Nucleus accumbens (tissue), 56 donors: ENCODE measurements at places on chromosomes 7 and 10.

DNA sequence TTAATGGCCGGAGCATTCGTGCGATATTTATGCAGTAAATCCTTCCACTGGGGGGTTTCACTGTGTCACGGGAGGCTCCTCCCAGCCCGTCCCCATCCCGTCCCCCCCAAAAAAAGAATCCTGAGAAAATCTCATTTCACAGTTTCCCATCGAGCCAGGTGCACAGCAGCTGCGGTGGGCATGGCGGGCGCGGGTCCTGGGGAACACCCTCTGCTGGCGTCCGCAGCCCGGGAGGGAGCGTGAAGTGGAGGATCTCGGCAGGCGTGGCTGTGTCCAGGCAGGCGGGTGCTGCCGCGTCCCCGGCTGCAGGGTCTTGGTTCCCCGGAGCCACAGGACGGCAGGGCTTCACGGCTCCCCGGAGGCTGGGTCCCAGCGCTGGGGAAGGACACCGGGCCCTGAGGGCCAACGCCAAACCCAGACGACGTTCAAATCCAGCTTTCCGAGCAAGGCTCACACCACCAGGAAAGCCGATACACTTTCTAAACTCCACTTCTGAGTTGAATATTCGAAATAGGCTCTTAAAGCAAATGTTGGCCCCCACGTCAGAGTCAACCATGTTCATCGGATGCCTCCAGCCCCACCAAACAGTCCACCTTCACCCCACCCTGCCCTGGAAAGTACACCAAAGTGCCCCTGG is 55.7 kb downstream of the PDGFA start:
- DNase-seq, result no peak

GRCh38 chr7:13055732-13056368 is 368.4 kb downstream of the ARL4A start:
- DNase-seq, result no peak

DNA sequence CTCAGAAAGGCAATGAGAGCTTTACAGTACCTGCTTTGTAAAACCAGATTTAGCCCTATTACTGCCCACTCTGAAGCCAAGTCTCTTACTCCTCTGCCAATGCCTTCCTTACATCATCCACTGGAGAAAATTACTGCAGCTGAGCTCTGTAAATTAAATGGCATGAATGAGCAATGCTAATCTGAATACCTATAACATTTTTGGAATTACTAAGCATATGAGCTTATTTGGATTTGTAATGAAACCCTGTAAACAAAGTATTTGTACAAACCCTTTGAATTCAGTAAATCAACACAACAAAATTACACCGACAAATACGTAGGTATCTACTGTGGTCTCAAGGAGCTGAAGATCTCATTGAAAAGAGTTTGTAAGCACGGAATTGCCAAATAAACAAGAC is 12.1 kb upstream of the CCNY start:
- no peak for DNase-seq

DNA sequence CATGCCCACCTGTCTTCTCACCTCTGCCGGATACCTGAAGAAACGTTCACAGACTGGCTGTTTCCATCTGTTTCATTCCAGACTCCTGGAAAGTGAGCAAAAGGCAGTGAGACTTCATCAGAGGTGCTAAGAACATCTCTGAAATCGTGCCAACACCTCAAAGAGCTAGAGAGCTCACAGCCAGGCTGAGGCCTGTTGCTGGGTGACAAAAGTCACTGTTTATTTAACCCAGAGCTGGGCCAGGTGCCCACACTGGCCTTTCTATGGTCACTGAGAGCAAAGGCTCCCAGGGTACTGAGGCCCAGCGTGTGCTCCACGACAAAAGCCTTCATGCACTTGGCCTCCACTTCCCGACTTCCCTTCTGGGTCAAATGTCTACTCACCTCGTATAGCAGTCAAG is 3.7 kb upstream of the NANOS1 start:
- no peak for DNase-seq

- no peak for DNase-seq
These were observed 165.6 kb downstream of the DPP6 start for GRCh38 chr7:154217688-154218340.

- DNase-seq, result no peak
These were observed 60.1 kb downstream of the CFAP46 start for GRCh38 chr10:132882069-132882951.

GRCh38 chr10:114779803-114780576 is 41.6 kb upstream of the FHIP2A start:
- DNase-seq, result no peak

- no peak for DNase-seq
These were observed 87.4 kb downstream of the FOXL3 start for GRCh38 chr7:377080-378040.

DNA sequence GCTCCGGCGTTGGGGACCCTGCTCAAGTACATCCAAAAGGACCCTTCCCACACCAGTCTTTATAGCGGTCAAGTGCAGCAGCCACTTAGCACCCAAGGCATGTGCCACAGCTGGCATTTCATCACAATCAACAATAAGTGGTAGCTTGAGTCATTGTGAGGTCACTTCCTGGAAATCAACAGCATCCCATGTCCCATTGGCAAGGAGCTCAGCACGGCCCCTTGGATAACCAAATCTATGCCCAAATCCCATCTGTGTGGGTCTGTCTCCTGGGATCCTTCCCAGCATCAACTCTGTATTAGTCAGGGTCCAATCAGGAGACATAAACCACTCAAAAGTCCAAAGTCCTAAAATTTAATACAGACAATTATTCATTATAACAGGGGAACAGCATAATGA is 27.1 kb downstream of the MDH2 start:
- no peak for DNase-seq

GRCh38 chr7:95435422-95435780 is 573 bp upstream of the PON2 start:
- DNase-seq, result no peak

DNA sequence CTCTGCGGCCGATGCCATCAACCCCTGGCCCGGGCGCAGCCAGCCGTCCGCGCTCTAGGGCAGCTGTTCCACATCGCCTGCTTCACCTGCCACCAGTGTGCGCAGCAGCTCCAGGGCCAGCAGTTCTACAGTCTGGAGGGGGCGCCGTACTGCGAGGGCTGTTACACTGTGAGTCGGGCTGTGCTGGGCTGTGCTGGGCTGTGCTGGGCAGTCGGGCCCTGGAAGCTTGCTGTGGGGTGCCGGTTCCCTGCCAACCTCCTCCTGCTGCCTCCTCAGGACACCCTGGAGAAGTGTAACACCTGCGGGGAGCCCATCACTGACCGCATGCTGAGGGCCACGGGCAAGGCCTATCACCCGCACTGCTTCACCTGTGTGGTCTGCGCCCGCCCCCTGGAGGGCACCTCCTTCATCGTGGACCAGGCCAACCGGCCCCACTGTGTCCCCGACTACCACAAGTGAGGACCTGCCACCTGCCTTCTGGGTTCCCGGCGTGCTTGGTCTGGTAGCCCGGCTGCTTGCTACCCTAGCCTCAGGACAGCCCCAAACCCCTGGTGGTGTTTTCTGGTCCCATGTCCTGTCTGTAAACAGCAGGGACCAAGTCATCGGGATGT is 7.5 kb downstream of the ZYX start:
- no peak for DNase-seq

DNA sequence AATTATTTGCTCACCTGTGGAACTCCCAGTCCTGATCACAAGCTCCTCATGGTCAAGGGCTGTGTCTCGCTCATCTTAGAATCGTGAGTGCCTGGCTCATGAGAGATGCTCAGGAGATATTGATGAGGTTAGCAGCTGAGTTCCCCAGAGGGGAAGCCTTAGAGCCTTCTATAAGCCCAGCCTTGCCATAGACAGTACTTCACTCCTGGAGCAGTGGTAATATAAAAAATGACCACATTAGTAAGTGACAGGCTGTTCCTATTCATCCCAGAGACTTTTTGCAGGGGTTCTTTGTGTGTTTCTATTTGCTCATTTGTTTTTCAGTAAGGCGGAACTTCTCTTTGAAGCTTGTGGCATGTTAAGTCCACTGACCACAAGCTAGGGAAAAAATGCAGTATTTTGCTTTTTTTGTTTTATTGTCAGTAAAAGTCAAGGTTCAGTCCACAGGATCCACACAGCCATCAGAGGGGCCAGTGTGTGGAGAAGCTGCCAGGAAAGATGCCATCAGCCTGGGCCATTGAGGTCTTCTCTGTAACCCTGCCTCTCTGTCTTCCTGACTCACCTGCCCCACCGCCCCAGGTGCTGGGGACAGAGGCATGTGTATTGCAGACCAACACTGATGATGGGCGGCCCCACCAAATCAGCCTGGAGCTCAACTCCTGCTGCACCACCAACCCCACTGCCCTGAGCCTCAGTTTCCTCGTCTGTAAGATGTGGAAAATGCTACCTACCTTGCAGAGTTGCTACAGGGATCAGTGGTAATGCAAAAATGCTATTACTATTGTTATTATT is 36.4 kb upstream of the JCAD start:
- DNase-seq, result no peak

- no peak for DNase-seq
These were observed 19.6 kb downstream of the GRID2IP start for GRCh38 chr7:6531492-6532279.

GRCh38 chr10:79264942-79265341 is 82.3 kb upstream of the PPIF start:
- no peak for DNase-seq

DNA sequence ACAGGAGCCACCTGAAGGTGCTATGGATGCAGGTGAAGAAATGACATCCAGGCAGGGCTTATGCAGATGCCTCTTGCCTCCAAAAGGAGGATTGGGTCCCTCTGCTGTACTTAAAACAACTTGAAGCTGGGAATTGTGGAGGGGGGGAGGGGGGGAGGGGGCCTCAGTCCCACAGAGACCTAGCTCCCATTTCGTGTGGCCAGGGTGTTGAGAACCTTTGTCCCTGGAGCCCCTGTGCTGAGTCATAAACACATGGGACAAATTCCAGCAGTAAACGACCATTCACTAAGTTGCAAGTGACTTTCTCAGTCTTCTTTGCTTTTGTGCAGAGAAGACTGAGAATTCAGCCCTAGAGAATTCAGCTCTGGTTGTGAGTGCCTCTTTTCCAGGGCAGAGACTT is 96.5 kb upstream of the PODXL start:
- DNase-seq, result no peak

GRCh38 chr10:119283818-119284217 is 76.4 kb downstream of the GRK5 start:
- no peak for DNase-seq

DNA sequence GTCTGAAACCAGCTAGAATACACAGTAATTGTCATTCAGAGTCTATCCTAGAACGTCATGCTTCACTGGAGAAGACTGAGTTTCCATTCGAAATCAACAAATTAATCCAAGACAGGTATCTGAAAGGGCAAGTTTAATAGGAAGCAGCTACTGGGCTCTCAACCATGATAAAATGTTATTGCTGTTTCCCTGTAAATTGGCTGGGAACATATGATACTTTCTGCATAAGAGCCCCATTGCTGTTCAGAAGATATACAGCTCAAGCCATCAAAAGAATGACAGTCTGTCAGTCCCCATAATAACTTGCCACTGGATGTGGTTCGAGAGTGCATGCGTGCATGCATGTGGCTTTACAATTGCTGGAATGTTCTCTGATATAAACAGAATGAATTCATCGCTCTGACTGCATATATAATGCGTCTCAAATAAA is 129.0 kb downstream of the HIBADH start:
- DNase-seq, result no peak

DNA sequence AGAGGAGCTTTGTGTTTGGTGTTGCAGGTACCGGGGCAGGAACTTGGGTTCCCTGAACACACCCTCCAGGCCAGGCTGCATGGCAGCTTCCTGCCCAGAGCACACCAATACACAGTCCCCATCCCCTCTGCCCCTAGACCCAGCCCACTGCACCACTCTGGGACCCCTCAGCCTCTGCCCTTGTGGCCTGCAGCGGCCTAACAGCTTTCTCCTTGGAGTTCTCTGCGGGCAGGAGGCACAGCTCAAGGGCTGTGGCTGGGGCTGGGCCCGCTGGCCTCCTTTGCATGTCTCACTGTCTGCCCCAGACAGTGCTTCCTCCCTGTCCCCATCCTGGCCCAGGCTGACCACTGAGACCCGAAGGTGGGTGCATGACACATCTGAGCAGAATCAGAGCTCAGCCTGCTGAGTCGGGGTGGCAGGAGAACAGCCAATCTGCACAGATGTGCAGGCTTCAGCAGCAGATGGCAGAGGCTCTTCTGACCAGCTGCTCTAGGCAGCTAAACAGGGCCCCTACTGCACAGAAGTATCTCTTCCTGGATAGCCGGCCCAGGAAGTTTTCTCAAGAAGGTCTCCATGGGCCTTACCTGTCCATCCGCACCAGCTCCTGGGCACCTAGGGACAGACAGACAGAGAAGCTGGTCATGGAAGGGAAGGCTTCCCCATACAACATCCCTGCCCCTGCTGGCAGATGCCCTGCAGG is 20.8 kb downstream of the VSIR start:
- no peak for DNase-seq

DNA sequence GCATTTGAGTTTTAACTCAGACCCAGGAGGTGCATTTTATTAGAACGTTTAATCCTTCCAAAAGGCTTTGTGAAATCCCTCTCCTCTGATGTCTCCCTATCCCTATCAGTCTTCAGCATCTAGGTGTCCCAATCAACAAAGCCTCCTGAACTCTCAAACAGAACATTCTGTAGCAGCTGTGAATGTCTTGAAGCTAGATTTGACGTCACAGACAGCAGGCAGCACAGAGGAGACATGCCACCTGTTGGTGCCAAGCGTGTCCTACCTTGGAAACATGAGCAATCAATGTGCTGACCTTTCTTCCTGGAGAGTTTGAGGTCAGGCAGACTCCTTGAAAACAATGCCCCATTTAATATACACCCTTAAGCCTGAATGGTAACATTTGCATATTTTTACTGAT is 125.5 kb downstream of the RNLS start:
- DNase-seq, result no peak

- no peak for DNase-seq
These were observed 11.9 kb upstream of the CALU start for GRCh38 chr7:128727239-128727638.

DNA sequence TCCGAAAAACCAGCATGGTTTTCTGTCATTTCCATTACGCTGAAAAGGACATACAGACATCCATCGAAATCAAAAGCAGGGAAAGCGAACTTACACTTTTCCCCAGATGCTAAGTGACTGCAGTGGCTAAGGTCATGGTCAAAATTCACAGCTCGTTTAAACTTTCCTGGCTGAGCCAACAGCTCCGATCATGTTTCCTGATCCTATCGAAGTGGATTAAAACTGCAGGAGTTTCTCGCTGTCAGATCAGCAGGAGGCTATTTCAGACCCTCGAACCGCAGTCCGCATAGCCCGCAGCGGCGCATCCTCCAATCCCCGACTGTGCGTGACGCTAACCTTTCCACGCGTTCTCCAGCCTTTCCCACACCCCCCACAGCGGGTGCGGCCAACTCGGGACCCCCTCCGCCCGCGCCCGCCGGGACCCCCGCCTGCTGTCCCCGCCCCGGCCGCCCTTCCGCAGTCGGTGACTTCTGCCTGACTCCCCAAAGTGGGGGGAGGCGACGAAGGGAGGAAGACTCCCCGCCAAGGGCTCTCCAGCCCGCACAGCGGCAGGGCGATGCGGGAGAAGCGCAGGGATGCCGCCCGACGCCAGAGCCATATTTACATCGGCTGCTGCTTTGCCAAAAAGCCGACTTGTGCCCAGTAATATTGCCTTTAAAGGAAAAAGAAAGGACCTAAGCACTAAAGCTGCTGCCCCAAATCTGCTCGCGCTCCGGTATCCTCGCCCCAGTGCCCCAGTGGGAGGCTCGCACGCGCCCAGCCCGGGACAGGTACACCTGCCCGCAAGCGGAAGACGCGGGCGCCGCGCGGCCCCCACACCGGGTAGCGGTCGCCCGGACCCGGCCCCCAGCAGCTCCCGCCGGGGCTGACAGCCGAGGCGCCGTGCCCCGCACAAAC is 1.2 kb downstream of the PIP4K2A start:
- no peak for DNase-seq
